ENCODE measurements at places on chromosomes 13 and 19.
A peak's percentile ranks its signal among the peaks of the same experiment; 100 is the strongest.

GRCh38 chr13:109812382-109812781, 26.0 kb upstream of the IRS2 start:
- no peak for DNase-seq

DNA sequence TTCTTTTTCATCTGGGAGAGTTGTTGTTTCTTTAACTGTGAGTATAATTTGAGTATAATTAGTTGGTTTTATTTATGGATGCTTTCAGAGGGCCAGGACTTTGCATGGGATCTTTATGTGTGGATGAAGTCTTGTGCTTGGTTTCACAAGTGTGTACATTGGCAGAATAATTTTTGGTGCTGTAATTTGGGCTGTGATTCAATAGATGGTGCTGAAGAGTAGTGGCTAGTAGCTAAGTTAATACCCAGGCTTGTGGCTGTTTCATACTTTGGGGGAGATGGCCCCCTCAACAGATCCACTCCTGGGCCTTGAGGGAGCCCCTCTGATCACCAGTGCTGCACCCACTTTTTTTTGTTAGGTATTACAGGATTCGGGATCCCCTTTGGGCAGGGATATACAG, 1142.4 kb downstream of the SLITRK1 start:
- DNase-seq, result peak; percentile 10

GRCh38 chr19:3466635-3467034, 13.7 kb downstream of the SMIM24 start:
- no peak for DNase-seq

- no peak for DNase-seq
These were observed 13.3 kb downstream of the PLEKHF1 start for GRCh38 chr19:29678484-29679106.

- peak; percentile 64 for DNase-seq
These were observed 712 bp downstream of the BBC3 start for GRCh38 chr19:47230054-47230920.

- DNase-seq, result peak; percentile 94
These were observed 131.5 kb downstream of the RGCC start for GRCh38 chr13:41588899-41589298.

GRCh38 chr19:17873786-17874757, 2.3 kb downstream of the SLC5A5 start:
- no peak for DNase-seq

- DNase-seq, result no peak
These were observed 20.4 kb downstream of the MAU2 start for GRCh38 chr19:19341026-19341425.

DNA sequence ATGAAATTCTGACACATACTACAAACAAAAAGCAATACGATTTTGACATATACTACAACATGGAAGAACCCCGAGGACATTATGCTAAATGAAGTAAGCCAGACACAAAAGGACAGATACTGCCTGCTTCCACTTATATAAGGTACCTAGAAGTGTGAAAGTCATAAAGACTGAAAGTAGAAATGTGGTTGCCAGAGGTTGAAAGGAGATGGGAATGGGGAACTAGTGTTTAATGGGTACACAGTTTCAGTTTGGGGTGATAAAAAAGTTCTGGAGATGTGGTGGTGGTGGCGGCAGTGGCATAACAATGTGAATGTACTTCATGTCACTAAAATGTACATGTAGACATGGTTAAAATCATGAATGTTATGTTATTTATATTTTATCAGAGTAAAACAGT, 12.1 kb upstream of the NDFIP2 start:
- DNase-seq, result no peak

GRCh38 chr19:48444129-48444935, 1.5 kb upstream of the GRWD1 start:
- DNase-seq, result no peak

DNA sequence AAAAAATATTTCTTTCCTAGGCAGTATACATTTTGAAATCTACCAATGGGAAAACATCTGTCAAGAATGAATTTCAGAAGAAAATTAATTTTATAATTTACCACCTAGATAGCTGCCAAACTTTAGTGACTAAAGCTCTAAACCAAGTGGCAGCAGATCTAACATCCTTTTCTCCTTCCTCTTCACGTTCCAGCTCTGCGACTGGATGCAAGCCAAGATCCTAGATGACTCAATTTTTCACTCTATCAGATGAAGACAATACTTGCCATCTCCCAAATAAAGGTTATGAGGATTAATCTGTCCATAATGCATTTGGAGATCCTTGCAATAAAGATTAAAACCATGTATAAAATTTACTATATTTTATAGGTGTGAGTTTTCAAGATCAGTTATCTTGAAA, 66.7 kb upstream of the MIR17HG start:
- peak; percentile 62 for DNase-seq

DNA sequence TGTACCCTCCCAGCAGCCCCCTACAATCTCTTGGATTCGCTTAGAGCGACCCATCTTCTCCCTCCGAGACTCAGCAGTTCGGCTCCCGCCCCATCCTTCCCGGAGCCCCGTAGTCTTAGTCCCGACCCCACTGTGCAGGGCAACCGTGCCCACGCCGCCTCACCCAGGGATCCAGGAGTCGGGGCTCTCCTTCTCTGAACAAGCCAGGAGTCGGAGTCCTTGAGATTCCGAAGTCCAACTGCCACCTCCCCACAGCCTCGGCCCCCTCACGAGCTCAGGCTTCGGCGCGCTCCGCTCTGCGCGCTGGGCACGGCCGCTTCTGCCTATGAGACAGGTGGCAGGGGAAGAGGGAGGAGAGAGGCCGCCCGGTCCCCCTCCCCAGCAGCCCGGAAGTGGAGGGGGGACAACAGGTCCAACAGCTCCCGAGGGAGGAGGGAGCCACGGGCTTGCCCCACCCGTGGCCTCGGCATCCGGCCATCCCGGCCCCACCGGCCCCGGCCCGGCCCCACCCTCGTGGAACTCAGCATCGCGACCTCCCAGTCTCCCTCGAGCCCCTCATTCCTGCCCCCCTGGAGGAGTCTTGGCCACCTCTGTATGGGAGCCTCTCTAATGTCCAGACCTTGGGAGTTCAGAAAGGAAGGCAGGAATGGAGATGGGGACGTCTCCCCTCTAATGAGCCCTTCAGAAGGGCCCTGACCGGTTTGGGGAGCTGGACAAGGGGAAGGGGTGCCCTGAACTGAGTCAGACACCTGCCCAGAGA, at the start of gene PHLDB3:
Gene PHLDB3 (minus strand): TSS at position 321 of the 760 bp plus-strand sequence. CDS start 628 bp downstream, outside the sequence.
- no peak for DNase-seq

DNA sequence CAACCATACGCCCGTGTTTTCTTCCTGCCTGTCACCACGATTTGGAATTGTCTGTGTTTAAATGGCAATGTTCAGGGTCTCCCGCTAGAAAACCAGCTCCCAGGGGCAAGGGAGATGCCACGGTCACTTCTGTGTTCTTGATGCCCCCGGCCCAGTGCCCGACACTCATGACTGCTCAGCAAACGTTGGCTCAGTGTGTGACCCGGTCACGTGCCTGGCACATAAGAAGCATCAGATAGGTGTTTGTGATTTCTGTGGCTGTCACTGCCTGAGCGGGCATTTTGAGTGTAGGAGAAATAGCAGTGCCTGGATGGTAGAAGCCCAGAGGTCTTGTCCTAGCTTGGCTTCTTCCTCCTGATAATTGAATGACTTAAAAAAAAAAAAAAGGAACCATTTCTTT, 15.5 kb downstream of the HDGFL2 start:
- DNase-seq, result no peak

- DNase-seq, result no peak
These were observed 204.8 kb upstream of the ZNF536 start for GRCh38 chr19:30167206-30167868.

Data from HT1080 (cell line).